ENCODE measurements at places on chromosomes 1 and 21. TPM values are rescaled to one million over a fixed set of nuclear protein-coding genes. Genes with fewer than 3 reads are reported as not detected.

The MGST3 gene
- 33.0 TPM for total RNA-seq

The OR2T2 gene
- not detected for total RNA-seq

The SLC45A1 gene
- 0.13 TPM for total RNA-seq

The EXO1 gene
- 48.2 TPM for total RNA-seq

The C8B gene
- not detected for total RNA-seq

The PKLR gene
- total RNA-seq = not detected

The LMOD1 gene
- not detected for total RNA-seq

The EFHD2 gene
- 71.0 TPM for total RNA-seq

The RXFP4 gene
- total RNA-seq = not detected

DNA sequence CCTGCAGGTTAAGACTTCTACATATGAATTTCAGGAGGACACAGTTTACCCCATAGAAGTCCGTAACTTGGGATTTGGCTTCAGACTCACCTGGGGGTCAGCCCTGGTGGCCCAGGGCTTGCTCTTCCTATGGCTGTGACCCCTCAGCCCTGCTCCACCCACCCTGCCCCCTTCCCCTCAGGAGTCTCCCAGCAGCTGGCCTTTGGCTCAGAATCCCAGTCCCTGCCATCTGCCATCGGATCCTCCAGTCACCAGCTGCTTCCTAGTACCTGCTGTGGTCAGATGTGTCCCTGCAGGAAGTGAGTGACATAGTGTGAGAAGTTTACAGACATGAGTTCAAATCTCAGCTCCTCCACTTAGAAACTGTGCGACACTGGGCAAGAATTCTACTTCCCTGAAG, 332.6 kb downstream of the NPHP4 start:
- no peak overlapping the region for H3K27ac ChIP-seq
- no peak for DNase-seq
- H3K4me3 ChIP-seq = no peak overlapping the region
- no peaks in the 10 kb centered on the region for H3K4me1 ChIP-seq
- H3K27me3 ChIP-seq = no peaks in the 10 kb centered on the region

GRCh38 chr1:151108331-151108730, 37.8 kb downstream of the GABPB2 start:
- H3K27me3 ChIP-seq = no peaks in the 10 kb centered on the region
- no peak overlapping the region for H3K4me3 ChIP-seq
- no peak overlapping the region for H3K27ac ChIP-seq
- peaks cover 18% of the 10 kb centered on the region for H3K36me3 ChIP-seq
- H3K4me1 ChIP-seq = no peaks in the 10 kb centered on the region
- no peak for DNase-seq

- no peak overlapping the region for H3K4me3 ChIP-seq
- H3K4me1 ChIP-seq = peaks cover 83% of the 10 kb centered on the region
- peak overlapping the region; percentile 50 for H3K27ac ChIP-seq
- no peak for DNase-seq
- peaks cover 52% of the 10 kb centered on the region for H3K36me3 ChIP-seq
- H3K27me3 ChIP-seq = no peaks in the 10 kb centered on the region
Measured at GRCh38 chr1:12601700-12602658, 16.0 kb downstream of the DHRS3 start.

GRCh38 chr1:1984560-1985070, 19.0 kb downstream of the CFAP74 start:
- DNase-seq = no peak
- H3K27me3 ChIP-seq = no peaks in the 10 kb centered on the region
- H3K4me3 ChIP-seq = no peak overlapping the region
- H3K36me3 ChIP-seq = no peaks in the 10 kb centered on the region
- no peaks in the 10 kb centered on the region for H3K4me1 ChIP-seq

DNA sequence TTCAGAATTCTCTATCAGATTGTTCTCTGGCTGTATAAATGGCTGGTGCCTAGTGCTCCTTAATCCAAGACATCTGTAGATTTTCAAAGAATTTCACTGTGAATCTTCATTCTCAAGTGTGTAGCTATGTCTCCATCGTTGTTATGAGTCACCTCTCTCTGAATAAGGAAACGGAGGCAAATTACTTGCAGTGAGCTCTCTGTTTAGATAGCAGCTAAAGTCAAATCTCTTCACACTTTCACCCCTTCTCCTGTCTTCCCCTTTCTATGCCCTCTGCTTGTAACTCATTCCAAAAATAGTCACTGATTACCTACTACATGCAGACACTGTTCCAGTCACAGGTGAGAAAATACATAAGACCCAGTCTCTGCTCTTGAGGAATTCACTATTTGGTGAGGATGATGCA, 39.7 kb downstream of the CHML start:
- no peak overlapping the region for H3K4me3 ChIP-seq
- H3K27ac ChIP-seq = no peak overlapping the region
- H3K36me3 ChIP-seq = peaks cover 5% of the 10 kb centered on the region
- H3K4me1 ChIP-seq = no peaks in the 10 kb centered on the region

GRCh38 chr1:113929750-113930498, 800 bp downstream of the HIPK1 start:
- peaks cover 18% of the 10 kb centered on the region for H3K36me3 ChIP-seq
- peak; percentile 67 for DNase-seq
- peaks cover 49% of the 10 kb centered on the region for H3K4me1 ChIP-seq
- H3K4me3 ChIP-seq = peak overlapping the region; percentile 95
- H3K27ac ChIP-seq = peak overlapping the region; percentile 94
- no peaks in the 10 kb centered on the region for H3K27me3 ChIP-seq

DNA sequence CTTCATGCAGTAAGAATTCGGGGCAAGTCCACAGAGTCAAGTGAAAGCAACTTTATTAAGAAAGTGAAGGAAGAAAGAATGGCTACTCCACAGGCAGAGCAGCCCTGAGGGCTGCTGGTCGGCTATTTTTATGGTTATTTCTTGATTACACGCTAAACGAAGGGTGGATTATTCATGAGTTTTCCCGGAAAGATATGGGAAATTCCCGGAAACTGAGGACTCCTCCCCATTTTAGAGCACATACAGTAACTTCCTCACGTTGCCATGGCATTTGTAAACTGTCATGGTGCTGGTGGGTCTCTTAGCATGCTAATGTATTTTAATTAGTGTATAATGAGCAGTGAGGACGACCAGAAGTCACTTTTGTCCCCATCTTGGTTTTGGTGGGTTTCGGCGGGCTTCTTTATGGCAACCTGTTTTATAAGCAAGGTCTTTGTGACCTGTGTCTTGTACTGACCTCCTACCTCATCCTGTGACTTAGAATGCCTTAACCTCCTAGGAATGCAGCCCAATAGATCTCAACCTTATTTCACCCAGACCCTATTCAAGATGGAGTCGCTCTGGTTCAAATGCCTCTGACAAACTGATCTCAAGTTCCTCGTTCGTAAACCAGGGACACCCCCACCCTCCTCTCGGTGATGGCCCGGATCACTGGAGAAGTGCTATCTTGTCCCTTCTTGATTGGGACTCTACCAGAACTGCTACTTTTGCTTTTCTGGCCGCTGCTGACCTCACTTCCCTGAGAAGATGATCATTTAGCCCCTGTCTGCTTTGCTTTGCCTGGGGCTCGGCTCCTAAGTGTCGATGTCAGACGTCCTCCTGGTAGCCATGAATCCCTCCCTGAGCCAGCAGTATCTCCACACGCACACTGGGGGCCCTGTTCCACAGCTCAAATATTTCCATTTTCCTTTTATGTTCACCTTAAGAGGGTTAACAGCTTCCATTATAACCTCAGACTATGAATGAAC, 48.8 kb downstream of the CLSTN1 start:
- H3K4me1 ChIP-seq = no peaks in the 10 kb centered on the region
- H3K27ac ChIP-seq = no peak overlapping the region
- H3K36me3 ChIP-seq = peaks cover 26% of the 10 kb centered on the region
- no peak overlapping the region for H3K4me3 ChIP-seq
- no peaks in the 10 kb centered on the region for H3K27me3 ChIP-seq

- no peaks in the 10 kb centered on the region for H3K36me3 ChIP-seq
- no peak overlapping the region for H3K4me3 ChIP-seq
- DNase-seq = no peak
Measured at GRCh38 chr1:50350868-50351267, 72.4 kb downstream of the DMRTA2 start.

GRCh38 chr1:19033926-19034680, 77.6 kb upstream of the IFFO2 start:
- no peak for DNase-seq
- no peak overlapping the region for H3K27ac ChIP-seq
- H3K4me3 ChIP-seq = no peak overlapping the region
- peaks cover 26% of the 10 kb centered on the region for H3K27me3 ChIP-seq
- H3K36me3 ChIP-seq = no peaks in the 10 kb centered on the region
- H3K4me1 ChIP-seq = no peaks in the 10 kb centered on the region

- peaks cover 23% of the 10 kb centered on the region for H3K36me3 ChIP-seq
- DNase-seq = peak; percentile 31
- H3K27ac ChIP-seq = peak overlapping the region; percentile 87
Measured at GRCh38 chr1:116572099-116572498, 1.3 kb upstream of the CD58 start.

DNA sequence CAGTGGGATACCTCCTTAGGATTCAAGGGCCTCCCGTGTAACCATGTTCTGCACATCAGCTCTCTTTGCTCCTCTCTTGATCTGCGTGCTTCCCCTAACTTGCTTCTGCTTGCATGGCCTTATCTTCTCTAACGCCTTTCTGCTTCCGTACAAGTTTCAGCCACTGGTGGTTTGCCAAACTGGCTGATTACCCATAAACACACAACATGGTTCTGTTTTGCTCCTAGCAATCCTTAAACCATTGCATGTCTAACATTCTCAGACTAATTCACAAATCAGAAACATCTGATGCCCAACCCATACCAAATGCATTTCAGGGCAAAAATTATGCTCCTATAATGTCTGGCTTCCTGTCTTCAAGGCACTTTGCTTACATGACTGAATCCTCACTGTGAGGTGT, 166.4 kb downstream of the PBX1 start:
- no peaks in the 10 kb centered on the region for H3K36me3 ChIP-seq
- H3K4me1 ChIP-seq = peaks cover 8% of the 10 kb centered on the region
- no peaks in the 10 kb centered on the region for H3K27me3 ChIP-seq
- H3K4me3 ChIP-seq = no peak overlapping the region
- DNase-seq = no peak
- no peak overlapping the region for H3K27ac ChIP-seq

DNA sequence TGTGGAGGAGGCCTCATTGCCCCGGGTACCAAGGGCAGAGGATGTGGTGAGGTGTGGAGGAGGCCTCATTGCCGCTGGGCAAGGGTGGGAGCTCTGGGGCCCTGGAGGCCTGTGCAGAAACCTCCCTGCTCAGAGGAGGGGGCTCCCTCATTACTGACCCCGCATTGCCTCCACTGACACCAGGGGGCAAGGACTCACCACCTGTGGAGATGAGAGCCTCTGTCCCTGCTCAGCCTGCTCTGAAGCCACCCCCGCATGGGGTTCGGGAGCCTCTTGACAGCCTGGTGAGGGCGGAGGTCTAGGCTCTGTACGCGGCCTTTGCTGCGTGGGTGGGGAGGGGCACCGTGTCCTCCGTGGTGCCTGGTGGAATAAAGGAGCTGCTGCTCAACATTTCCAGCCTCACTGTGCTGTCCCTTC, 95.0 kb upstream of the COL6A1 start:
- peaks cover 5% of the 10 kb centered on the region for H3K36me3 ChIP-seq
- peak overlapping the region; percentile 85 for H3K27ac ChIP-seq
- H3K4me1 ChIP-seq = peaks cover 66% of the 10 kb centered on the region
- DNase-seq = no peak

DNA sequence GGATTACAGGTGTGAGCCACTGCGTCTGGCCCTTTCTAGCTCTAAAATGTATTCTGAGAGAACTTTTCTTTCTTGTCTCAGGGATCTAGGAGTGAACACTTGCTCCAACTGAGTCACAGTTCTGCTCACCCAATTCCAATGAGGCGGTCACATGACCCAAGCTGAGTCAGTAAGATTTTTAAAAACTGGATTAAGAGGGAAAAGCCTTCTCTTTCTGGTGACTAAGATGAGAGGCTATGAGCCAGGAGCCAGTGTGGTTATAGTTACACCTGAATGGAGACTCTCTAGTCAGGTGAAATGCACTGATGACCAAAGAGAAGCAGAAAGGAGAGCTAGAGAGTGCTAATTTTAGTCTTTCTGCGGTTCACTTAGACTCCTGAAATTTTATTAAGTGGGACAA, 9.5 kb upstream of the DEPDC1 start:
- peaks cover 21% of the 10 kb centered on the region for H3K27me3 ChIP-seq
- no peaks in the 10 kb centered on the region for H3K36me3 ChIP-seq
- no peak for DNase-seq
- H3K27ac ChIP-seq = no peak overlapping the region

- no peak for DNase-seq
- H3K4me1 ChIP-seq = peaks cover 14% of the 10 kb centered on the region
- H3K4me3 ChIP-seq = no peak overlapping the region
- H3K27me3 ChIP-seq = no peaks in the 10 kb centered on the region
- peaks cover 18% of the 10 kb centered on the region for H3K36me3 ChIP-seq
- no peak overlapping the region for H3K27ac ChIP-seq
Measured at GRCh38 chr1:10537082-10537766, 62.5 kb downstream of the PEX14 start.

DNA sequence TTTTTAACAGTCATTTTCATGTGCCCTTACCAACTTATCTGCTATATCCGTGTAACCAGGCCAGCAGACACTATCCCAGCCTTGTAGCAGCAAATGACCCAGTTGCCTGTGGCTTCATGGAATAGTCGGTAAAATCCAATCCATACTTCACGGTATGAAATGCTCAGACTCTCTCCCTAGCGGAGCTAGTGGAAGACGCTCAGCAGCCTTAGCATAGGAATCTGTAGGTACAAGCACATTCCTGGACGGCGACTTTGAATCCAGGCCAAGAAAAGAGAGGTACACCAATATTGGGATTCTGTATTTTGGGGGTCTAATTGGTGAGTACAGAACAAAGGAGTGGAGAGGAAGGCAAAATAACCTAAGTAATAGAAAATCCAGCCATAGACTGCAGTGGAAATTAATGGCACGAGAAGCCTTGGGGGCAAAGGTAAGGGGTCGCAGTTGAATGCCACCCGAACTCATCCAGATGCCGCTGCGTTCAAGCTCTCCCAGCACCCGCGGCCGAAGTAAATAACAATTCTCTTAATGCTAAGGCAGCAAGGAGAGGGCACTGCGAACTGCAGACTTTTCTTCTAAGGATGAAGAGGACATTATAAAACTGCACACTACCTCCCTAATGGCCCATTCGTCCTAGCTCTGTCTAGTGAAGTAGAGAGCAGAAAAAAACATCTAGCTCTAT, 17.7 kb upstream of the TBX15 start:
- H3K36me3 ChIP-seq = peaks cover 10% of the 10 kb centered on the region
- DNase-seq = no peak
- peaks cover 83% of the 10 kb centered on the region for H3K27me3 ChIP-seq
- peak overlapping the region; percentile 44 for H3K27ac ChIP-seq
- peaks cover 11% of the 10 kb centered on the region for H3K4me1 ChIP-seq
- peak overlapping the region; percentile 24 for H3K4me3 ChIP-seq

DNA sequence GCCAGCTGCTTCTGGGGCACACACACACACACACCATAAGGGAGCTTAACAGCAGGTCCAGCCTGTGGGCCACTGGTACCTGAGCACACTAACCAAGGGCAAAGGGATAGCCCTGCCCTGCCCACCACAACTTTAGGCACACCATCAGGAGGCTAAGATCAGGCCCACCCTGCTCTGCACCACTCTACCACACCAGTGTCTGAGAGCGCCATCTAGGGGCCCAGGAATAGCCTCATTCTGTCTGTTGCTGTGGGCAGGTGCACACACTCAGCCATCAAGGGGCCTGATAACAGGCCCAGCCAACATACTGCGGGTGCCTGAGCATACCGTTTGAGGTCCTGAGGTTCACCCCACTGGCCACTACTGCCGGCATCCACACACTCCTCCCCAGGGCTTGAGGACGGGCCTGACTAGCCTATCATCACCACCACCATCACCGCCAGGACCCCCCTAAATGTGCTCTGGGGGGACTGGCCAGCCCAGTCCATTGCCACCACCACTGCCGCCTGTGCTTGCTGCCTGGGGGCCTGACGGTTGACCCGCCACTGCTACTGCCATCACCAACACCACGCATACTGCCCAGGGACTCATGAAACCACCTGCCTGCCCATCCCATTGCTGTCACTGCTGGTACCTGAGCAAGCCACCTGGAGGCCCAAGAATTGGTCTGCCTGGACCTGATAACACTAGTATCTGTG, 31.3 kb downstream of the NSL1 start:
- H3K4me3 ChIP-seq = no peak overlapping the region
- H3K27ac ChIP-seq = no peak overlapping the region
- H3K27me3 ChIP-seq = no peaks in the 10 kb centered on the region
- H3K4me1 ChIP-seq = peaks cover 8% of the 10 kb centered on the region
